ENCODE measurements at places on chromosomes 7 and 10.

DNA sequence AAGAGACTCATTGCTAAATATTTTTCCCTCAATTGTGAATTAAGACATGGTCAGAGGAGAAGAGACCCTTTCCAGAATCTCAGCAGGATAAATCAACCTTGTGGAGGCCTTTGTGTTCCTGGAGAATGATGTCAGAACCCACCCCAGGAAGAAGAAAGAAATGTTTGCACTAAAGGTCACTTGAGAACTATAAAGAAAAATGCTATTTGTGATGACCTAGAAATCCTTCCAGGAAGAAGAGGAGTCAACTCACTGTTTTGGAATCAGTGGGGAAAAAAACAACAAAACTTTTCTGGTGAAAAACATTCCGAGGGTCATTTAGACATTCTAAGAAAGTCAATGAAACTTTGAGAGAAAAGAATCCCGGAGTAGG lies 129.1 kb upstream of the ANKRD1 start:
- peak; percentile 20 for DNase-seq

DNA sequence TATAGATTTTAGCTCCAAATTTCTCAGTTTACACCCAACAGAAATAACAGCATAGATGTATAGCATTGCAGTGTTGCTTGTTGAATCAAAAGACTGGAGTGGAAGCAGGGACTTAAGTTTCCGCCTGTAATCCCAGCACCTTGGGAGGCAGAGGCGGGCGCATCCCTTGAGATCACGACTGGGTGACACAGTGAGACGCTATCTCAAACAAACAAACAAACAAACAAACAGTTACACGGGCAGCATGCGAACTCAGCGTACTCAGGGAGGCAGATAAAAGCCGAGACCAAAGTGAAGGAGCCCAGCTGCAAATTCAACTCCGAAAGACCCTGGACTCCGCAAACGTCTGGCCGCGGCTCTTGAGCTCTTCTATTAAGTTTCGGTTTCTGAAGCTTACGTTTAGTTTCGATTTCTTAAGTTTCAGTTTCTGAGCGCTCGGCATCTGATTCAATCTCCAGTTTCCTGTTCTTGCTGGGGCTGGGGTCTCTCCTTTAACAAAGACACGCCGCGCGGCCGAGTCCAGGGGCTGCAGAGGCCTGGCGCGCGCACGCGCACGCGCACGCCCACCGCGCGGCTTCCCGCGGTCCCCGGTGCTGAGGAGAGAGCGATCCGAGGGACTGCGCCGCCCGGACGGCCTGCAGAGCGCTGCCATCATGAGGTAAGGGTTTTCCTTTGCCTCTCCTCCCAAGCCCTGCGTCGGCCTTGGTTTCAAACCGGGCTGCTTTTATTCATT lies at the start of gene IFIT5:
Gene IFIT5 (plus strand): TSS at position 423 of the 733 bp plus-strand sequence. CDS start 231 bp downstream, at position 654.
- DNase-seq, result peak; percentile 9

GRCh38 chr7:81333004-81333403 lies 414.2 kb upstream of the SEMA3C start:
- no peak for DNase-seq

- peak; percentile 52 for DNase-seq
These were observed 207.0 kb upstream of the ZMIZ1 start for GRCh38 chr10:78861529-78862327.

DNA sequence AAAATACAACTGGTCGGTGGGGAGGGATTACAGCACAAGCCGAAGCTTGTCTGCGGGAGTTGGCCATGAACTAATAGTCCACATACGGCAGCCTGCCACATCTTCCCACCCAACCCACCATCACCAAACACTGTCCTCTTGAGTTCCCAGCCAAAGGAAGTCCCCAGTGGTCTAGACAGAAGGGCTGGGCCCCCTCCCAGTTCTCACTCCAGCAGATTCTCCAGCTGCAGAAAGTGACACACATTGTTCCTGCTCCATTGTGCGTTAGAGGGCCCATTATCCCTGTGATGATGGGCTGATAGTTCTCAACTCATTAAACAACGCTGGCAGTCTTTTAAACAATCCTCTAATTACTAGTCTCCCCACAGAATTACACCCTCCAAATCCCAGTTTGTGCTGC lies 148.0 kb downstream of the FGFR2 start:
- no peak for DNase-seq
